ENCODE measurements at places on chromosomes 12 and 14.
A peak's percentile ranks its signal among the peaks of the same experiment; 100 is the strongest.

- DNase-seq, result no peak
Observed at GRCh38 chr12:91954326-91954725, 191.3 kb downstream of the BTG1 start.

DNA sequence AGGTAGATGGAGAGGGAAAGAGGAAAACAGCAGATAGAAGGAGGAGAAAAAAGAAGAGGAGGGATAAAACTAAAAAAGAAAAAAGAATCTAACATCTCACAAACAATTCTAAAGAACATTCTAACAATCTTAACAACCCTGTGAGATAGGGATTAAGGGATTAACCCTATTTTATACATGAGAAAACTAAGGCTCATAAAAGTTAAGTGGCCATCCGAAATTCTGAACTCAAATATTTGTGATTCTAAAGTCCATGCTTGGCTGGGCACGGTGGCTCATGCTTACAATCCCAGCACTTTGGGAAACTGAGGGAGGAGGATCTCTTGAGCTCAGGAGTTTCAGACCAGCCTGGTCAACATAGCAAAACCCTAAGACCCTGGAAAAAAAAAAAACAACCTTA is 13.1 kb downstream of the KIF21A start:
- DNase-seq, result no peak

GRCh38 chr12:12294215-12295005 is 27.6 kb upstream of the LRP6 start:
- no peak for DNase-seq

- DNase-seq, result peak; percentile 27
Observed at GRCh38 chr14:31172084-31172483, 35.5 kb downstream of the HECTD1 start.

- DNase-seq, result peak; percentile 88
Observed at GRCh38 chr14:103427485-103428443, 42.5 kb downstream of the MARK3 start.

- DNase-seq, result peak; percentile 82
Observed at GRCh38 chr12:105212438-105212837, 23.5 kb downstream of the APPL2 start.

DNA sequence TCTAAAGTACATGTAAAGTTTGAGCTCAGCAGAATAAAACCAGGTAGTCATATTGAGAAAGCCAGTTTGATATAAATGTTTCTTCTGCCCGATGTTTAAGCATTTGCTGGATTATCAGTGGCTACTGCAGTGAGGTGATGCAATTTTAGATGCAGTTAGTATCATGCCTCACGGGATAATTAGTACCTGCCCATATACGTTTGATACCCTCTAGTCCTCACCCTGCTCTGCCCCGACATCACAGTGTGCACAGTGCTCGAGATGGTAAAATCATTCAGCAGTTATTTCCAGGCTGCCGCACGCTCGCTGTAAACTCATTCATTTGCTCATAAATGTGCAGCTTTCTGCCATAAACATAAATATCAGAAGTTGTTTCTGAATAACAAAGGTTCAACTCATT is 152.7 kb downstream of the PELI2 start:
- no peak for DNase-seq

DNA sequence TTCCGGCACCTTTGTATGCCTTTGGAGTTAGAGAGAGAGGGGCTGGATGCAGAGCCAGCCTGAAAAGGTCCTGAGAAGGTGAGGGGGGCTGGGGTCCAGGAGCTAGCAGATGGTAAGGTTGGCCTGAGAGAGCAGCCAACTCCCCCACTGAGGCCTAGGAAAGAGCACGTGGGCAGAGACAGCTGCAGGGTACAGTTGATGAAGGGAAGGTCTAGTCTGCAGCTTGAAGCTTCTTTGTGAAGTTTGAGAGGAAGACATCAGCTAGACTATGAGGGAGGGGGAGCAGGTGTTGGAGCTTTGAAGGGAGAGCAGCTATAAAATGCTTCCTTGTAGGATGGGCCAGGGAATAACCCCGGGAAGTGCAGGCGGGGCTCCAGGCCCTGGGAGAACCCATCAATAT is 289.3 kb upstream of the AMIGO2 start:
- DNase-seq, result no peak

DNA sequence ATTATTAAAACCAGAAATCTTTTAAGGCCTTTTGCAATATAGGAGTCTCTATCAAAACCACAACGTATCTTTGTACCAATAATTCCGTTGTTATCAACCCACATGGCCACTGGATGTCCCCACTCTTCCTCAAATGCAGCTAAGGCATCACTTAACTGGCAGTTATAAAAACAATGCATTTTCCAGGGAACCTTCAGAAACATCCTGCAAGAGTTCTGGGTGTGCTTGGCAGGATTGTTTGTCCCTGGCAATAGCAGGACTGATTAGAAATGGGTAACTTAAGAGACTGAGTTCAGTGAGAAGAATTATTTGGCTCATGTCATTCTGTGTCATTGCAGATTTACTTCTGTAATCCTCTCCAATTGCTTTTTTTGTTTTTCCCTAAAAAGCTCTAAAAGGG is 112.0 kb downstream of the SLC15A5 start:
- peak; percentile 54 for DNase-seq

DNA sequence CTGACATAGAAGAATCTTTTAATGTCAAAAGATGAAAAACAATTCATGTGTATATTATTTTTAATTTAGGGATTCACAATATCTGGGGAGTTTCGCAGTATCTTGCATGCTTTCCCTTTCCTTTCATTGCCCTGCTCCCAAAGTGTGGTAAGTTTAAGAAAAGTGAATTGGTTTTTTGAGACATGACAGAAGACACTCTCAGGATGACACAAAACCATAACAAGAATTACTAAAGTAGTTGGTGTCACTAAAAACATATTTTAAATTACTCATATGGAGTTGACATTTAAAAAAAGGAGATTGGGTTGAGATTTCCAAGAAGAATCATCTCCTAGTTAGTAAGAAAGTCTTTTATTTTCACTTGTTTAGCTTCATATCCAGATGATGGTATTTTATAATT is 5.1 kb upstream of the PCNX1 start:
- DNase-seq, result no peak

DNA sequence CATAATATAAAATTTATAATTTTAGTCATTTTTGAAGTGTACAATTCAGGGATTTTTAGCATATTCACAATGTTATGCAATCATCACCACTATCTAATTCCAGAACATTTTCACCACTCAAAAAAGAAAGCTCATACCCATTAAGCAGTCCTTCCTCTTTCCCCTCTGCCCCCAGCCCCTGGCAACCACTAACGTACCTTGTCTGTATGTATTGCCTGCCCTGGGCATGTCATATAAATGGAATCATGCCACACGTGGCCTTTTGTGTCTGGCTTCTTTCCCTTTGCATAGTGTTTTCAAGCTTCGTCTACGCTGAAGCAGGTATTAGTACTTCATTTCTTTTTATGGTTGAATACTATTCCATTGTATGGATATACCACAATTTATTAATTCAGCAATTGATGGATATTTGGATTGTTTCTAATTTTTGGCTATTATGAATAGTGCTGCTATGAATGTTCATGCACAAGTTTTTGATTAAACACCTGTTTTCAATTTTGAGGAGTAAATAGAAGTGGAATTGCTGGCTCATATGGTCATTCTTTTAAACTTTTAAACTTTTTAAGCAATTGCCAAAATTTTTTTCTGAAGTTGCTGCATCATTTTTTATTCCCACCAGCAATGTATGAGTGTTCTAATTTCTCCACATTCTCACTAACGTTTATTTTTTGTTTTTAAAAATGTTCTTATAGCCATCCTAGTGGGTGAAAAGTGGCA is 1.6 kb upstream of the SSTR1 start:
- DNase-seq, result no peak

DNA sequence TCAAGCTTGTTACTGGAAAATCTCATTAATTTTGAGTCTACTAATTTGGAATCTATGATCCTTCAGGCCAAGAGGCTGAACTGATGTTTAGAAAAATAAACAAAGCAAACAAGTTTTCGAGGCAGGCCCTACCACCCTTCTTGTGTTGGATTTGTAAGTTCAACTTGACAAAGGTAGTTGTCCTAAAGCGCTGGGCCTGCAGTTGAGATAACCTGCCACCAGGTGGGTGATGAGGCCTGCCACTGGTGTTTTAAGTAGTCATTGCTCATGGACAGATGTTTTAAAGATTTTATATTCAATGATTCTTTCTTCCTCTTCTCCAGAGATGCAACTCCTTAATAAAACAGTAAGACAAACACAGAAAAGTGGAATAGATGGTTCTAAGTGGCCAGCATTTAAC is 19.4 kb downstream of the ACVRL1 start:
- DNase-seq, result peak; percentile 46

GRCh38 chr14:65208548-65208947 is 106.2 kb upstream of the MAX start:
- no peak for DNase-seq

GRCh38 chr12:61514016-61514415 is 746.2 kb upstream of the USP15 start:
- no peak for DNase-seq

- DNase-seq, result no peak
Observed at GRCh38 chr14:31678421-31679249, 117.4 kb downstream of the NUBPL start.

- peak; percentile 22 for DNase-seq
Observed at GRCh38 chr14:84969501-84969900, 560.4 kb upstream of the FLRT2 start.

Measured in ELR (cell line).